IPS DF 19.7 (cell line): ENCODE measurements at places on chromosomes 1 and 21.

DNA sequence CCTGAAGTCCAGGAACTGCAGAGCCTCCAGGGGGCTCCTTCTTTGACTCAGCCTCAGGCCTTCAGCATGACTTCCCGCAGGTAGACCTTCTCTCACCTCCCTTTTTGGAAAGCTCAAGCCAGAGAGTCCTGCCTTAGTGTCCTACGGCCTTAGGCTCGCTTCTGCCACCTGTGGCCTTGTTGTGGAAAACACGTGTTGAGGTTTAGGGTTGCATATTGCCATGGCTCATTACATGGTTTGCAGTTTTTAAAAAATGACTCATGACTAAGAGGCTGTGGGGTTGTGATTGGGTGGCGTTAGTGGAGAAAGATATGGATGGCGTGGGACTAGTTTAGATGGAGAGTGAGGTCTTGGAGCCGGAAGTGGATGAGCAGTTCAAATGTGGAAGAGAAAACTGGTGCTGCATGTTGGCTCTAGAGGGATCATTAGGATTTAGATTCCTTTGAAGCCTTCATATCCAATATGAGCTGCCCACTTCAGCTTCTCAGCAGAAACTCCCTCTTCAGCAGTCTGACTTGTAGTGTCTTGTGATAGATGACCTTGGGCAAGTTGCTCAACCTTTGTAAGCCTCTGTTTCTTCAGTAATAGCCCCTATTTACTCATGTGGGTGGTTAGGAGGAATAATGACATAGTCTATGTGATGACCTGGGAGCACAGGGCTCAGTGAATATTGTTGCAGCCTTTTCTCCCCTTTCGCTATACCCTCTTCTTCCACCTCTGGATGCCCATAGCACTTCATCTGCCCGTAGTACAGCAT is 6.5 kb upstream of the FGGY start:
- peak; percentile 65 for DNase-seq

DNA sequence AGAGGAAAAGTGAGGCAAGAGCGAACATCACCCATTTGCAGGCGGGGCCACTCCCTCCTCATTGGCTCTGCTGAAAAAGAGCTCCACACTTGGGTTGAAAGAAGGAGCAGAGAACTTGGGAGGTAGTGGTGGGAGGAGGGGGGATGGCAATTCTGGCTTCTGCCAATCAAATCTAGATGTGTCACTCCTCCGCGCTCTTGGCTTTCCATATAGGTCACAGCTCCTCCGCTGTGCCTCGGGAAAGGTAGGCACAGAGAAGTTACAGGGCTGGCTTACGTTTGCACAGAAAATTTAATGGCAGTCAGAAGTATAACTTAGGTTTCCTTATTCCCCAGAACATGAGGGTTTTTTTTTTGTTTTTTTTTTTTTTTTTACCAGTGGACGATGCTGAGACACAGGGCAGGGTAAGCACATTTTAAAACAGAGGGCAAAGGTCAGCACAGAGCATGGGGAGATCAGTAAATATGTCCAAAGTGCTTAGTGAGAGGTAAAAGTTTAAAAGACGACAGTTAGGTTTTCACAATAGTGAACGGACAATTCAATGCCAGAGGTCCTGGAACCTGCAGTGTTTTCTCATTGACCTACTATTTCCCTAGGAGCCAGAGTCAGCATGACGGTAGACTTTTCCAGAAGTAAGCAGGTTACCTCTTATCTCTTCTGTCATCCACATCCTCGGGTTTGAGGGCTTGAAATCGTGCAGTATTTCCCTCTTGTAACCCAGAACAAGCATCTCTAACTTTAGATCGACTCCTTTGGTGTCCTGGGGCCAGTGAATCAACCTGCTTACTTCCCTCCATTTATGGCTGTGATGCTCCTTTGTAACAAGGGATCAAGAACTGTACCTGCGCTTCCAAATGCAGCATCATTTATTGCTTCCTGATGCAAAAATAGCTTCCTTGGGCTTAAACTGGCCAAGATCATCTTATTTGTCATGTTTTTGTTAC is 258.9 kb upstream of the PROX1 start:
- no peak for DNase-seq

- no peak for DNase-seq
Measured at GRCh38 chr1:58841455-58841854, 57.6 kb upstream of the JUN start.

DNA sequence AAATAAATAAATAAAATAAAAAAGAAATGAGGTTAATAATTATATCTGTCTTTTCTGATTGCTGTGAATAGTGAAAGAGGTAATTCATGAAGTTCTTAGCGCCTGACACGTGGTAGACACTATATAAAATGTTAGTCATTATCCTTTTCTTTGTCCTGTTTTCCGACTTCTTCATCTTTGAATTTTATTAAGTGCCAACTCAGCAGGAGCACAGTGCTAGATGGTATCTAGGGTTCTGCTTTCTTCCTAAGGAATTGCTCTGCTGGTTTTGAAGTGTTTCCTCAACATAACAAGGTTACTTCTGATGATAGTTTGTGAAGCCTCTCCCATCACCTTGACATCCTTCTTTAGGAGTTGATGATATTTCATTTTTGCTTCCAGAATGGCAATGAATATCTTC is 227.0 kb downstream of the DNM3 start:
- no peak for DNase-seq

DNA sequence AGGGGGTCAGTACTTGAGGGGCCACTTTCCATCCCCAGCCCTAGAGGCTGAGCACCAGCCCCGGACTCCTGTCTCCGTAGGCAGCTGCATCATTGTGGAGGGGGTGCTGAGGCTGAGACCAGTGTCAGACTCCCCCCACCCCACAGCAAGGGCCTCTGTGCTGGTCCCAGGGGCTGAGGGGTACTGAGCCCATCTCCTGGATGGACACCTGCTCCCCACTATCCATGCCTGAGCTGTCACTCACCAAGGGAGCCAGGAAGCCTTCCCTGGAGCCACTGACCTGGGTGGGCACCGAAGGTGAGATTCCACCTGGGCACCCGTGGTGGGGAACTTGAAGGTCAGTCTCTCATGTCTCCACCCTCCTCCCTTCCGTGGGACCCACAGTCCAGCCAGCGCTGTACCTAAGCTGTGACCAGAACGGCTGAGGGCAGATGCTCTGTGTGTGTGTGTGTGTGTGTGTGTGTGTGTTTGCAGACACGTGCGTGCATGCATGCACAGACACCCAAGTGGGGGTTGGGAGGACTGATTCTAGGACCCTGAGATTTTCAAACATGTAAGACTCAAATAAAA is 9.3 kb downstream of the DISP3 start:
- DNase-seq, result no peak

- DNase-seq, result no peak
Measured at GRCh38 chr1:237042892-237043576, 1.1 kb downstream of the RYR2 start.

- no peak for DNase-seq
Measured at GRCh38 chr1:31587720-31588423, 11.6 kb downstream of the TINAGL1 start.

DNA sequence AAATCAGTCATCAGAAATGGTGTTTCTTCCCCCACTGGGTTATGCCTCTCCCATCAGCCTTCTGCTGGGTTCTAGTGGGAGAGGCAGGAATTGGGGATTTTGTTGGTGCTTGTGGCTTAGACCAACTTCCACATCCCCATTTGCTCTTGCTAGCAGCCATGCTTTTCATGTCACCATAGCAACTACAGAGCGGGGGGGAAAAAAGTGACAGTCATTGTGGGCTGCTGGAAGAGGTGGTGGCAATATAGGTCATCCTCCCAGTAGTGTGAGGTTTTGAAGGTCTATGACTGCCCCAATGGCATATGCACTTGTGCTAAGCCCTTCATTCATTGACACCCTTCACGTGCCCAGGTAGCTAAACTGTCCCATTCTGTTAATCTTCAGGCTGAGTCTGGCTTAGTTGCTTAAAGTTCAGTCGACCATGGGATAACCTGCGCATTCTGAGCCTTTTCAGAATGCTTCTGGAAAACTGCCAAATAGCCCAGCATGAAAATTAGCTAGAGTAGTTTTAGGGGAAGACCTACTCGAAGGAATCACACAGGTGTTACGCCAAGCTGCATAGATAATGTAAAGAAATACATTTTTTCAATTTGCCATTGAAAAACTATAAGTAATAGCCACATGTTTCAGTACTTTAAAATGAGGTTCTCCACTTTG is 53.7 kb upstream of the ZNF326 start:
- DNase-seq, result no peak
